ENCODE measurements at places on chromosomes 7 and 10.

DNA sequence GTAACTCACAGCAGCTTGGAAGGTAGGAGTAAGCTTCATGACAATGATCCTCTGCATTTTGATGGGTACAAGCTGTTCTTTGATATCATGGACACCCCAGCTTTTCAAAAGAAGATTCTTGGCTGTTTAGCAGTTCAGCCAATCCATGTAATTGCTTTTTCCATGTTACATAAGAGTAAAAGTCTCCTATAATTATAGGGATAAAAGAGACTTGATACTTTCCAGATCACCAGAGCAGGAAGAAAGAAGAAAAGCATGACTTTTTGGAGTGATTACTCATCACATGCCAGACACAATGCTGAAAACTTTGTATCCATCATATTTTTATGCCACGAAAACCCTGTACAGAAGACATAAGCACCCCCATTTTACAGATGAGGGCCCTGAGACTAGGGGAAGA, 1049.7 kb downstream of the NRG3 start:
- DNase-seq, result no peak

GRCh38 chr7:142459551-142459963, 201.7 kb upstream of the PRSS58 start:
- no peak for DNase-seq

DNA sequence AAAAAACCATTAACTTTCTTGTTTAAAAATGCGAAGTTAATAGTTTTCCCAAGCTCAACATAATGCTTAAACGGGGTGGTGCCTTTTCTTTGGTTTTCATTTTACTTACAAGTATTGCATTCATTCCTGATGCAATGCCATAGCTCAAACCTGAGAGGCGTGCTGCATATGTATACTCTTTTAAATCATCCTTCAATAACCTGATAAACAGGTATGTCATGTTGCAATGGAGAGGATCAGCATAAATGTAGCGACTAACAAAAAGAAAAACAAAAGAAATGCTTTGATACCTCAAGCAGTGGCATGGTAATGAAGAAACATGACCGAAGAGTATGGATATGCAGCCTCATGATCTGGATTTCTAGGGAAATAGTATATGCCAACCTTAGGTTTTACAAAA, 95.4 kb downstream of the IDE start:
- no peak for DNase-seq

DNA sequence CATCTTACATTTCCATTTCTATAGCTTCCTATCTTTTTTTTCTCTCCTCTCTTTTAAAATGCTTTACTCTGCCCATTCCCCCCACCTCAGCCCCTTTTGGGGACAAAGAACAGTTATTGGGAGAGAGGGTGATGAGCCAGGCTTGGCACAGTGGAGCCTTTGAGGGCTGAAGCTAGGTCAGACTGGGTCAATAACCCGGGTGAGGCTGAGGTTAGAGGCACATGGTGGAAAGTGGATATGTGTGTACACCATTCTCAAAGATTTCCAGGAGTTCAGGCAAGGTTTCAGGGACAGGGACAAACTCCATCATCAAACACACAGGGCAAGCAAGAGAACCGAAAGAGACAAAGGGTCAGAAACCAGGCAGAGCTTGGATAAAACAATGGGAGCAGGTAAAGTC, 11.5 kb downstream of the ABCB4 start:
- no peak for DNase-seq

- DNase-seq, result no peak
Measured at GRCh38 chr10:44369296-44369695, 15.6 kb downstream of the CXCL12 start.

- DNase-seq, result no peak
Measured at GRCh38 chr10:5810225-5810624, 3.0 kb downstream of the GDI2 start.

- no peak for DNase-seq
Measured at GRCh38 chr7:28539289-28539981, 127.1 kb downstream of the CREB5 start.

DNA sequence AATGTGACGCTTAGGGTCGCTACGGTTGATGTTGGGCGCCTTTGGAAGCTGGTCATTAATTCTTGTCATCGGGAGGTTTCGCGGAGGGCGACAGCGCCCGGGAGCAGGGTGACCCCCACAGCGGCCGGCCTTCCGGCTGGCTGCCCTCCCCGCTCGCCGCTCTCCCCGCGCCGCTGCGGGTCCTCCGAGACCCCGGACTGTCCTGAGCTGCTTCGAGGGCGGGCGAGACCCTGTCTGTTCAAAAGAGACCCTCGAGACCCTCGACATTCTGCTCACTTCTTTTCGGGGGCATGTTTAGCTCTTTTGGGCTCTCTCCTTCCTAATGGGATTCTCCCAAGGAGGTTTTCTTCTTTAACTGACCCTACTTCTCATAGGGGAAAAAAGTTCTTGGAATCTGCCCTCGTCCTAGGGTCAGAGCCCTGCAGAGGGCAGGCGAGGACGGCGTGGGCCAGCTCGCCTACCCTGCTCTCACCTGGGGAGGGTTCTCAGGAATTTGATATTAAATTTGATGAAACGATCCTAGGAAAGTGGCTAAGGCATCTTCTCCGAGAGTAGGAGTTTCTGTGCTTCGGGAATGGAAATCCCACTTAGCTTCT, 257.0 kb downstream of the OTUD1 start:
- DNase-seq, result no peak

- DNase-seq, result no peak
Measured at GRCh38 chr10:30285970-30286369, 63.1 kb downstream of the MTPAP start.

DNA sequence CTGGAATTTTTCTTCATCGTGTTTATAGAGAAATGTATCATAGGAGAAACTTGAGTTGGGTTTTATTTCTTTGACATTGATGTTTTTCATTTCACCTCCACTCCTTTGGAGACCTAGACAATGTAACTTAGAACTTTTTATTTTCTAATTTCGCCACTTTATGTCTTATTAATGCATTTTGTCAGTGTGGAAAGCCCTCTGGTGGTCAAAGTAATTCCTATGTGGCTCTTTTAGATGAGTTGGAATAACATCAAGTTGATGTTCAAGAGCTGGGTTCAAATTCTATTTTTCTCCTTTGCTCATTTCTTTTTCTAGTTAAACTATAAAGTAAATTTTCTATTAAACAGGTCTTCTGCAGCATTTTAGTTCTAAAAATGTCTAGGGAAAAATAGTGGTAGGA, 478.6 kb downstream of the LRMDA start:
- no peak for DNase-seq

- no peak for DNase-seq
Measured at GRCh38 chr7:134328900-134329299, 12.2 kb upstream of the SLC35B4 start.

DNA sequence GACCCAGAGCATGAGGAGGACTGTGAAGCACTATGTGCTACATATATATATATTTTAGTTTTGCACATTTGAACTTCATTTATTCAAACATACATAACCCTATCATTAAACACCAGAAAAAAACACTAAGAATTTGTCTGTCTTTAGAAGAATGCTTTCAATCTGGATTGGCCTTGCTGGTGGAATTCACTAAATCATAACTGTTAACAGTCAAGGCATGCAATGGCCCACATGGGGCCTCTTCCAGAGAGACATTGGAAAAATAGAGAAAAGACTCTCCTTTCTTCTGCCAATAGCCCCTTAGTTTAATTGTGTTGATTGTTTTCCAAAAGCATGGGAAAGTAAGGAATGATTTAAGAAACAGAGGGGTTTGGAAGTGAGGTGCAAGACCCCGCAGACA, 77.9 kb downstream of the MRPL32 start:
- no peak for DNase-seq

- peak; percentile 26 for DNase-seq
Measured at GRCh38 chr7:21355406-21355874, 72.4 kb upstream of the SP4 start.

DNA sequence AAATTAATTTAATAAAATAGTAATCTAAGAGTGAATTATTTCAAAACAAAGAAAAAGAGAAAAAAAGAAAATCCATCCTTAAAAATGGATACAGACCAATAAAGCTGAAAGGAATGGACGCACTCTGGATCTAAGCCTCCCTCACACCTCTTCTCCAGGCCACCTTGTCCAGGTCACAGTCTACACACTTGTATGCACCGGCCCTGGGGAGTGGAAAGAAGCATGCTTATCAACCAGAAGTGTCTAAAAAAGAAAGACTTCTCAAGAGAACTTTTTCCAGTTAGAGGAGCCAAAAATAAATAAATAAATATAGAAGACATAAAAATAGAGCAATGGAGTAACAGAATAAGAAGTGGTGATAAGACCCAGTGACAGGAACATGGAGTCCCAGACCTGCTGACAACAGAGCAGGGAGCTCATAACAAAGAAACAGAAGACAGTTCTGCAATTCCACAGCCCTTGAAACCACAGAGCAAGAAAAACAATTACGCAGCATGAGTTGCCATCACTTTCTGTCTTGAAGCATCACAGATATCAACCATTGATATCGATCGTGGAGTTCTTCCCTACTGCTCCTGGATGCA, 311.7 kb upstream of the NFE2L3 start:
- DNase-seq, result no peak

- no peak for DNase-seq
Measured at GRCh38 chr7:130893441-130893894, 159.5 kb upstream of the KLF14 start.

- DNase-seq, result no peak
Measured at GRCh38 chr10:51186361-51186760, 112.1 kb downstream of the PRKG1 start.

DNA sequence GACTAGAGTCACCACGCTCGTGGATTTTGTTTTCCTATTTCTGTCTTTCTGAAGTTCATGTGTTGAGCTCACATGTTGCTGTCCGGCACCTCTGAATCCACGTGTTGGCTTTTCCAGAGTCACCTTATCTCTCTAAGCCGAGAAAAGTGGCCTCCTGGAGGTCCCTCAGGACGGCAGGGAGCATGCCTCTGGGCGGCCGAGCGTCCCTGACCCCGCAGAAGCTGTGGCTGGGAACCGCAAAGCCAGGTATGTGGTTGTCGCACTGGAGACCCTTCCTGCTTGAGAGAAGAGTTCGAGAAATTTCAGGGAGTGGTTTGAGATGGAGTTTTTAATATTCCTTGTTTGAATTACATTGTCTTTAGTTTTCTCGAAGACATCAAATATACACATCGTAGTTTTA, 12.6 kb downstream of the IQCE start:
- DNase-seq, result no peak

DNA sequence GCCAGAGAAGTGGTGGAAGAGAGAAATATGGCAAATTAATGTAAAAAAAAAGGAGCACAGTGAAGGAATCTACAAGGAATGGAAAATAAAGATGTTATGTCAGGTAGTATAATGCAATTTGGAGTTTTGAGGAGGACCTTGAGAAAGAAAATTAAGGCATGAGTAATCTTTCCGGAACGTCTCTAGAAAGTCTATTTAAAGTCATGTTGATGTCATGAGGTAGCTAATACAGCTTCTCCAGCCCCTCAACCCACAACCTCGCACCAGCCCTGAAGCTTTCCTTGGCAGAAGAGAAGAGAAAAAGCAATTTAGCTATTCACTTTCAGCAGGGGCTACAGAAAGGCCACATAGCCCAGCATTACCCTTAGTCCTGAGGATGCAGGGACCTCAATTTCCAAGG, 22.5 kb downstream of the TRDMT1 start:
- no peak for DNase-seq

DNA sequence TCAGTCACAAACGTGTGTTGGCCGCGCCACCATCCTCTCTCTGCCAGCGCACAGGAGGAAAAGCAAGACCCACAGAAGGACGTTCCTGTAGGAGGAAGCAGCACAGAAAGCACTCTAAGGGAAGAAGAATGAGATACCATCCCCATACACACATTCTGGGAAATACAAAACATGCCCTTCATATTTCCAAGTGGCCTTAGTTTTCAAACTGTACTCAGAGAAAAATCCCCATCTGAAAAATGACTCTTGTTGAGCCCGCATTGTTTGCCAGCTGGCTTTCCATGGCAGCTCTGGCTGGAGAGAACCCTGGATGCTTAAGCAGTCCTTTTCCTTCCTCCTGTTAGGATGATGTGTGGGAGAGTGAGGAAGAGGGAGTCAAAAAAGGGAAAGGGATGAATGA, 33.1 kb downstream of the MTURN start:
- no peak for DNase-seq

DNA sequence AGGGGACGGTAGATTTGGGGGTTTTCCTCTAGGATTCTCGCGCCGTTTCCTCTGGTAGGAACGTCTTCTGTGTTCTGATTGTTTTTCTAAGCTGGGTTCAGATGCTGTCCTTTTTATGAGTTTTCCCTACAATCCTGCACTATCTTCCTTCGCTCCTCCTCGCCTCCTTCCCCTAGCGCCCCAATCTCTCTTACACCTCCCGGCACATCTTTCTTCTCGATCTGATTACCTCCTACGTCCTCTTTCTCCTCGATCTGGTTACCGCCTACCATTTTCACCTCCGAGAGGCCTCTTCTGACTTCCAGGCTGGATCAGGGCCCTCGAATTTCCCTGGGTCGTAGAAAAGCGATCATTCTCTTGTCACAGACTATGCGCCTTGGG, 413 bp downstream of the BUD31 start:
- no peak for DNase-seq

DNA sequence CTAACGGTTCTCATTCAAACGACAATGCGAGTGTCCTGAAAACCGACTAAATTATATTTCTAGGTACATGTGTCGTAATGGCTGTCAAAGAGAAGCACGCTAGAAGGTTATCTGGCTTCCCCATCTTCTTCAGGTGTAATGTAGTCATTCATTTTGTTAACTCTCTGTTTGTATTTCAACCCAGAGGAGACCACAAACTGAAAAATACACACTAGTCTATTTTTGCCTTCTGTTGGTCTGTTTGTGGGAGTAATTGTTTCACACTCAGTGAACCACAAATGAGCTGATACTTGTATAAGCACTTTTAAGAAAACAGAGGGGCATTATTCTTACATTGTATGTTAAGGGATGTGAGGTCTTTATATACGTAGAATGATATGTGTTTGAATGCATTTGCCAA, 305.9 kb downstream of the GATA3 start:
- DNase-seq, result no peak

- no peak for DNase-seq
Measured at GRCh38 chr7:55237156-55237893, 127.8 kb upstream of the LANCL2 start.

GRCh38 chr10:70890917-70891431, 2.6 kb upstream of the PCBD1 start:
- DNase-seq, result no peak

GRCh38 chr10:35885076-35885475, 243.0 kb upstream of the FZD8 start:
- no peak for DNase-seq

DNA sequence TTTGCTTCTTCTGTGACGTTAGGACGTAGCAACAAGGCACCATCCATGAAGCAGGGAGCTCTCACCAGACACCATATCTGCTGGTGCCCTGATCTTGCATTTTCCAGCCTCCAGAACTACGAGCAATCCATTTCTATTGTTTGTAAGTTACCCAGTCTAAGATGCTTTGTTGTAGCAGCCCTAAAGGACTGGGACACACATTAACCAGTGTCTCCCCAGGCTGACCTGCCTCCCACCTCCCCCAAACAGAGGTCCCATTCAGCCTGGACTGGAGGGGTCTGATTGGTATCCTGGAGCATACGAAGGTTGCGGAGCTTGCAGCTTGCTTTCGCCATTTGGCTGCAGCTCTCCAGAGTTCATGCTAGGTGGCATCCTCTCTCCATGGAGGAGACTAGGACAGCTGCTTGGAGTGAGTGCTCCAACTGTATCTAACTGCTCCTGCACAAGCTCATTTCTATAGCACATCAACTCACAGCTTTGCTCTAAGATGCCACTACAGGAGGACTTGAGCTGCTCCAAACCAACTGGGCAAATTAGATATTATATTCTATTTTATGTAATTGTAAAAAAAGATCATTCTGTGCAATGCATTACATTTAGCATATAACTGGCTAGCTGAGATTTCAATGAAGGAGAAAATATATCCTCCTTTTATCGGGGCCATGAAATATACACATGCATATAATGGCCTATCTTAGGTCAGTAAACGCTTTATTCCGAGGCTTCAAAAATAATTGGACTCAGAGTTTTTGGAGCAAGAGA, 8.0 kb upstream of the GRK5 start:
- DNase-seq, result no peak

All from stimulated activated CD8-positive, alpha-beta memory T cell treated with anti-CD3 and anti-CD28 coated beads, Interleukin-7, amount 100 ng/mL, for 1 hour (primary cell).